ENCODE measurements at places on chromosomes 4 and X. TPM values are rescaled to one million over a fixed set of nuclear protein-coding genes. Genes with fewer than 3 reads are reported as not detected.

BEX5 gene
- 7.0 TPM for total RNA-seq

GUCY1A1 gene
- total RNA-seq = 1.9 TPM

C4orf50 gene
- total RNA-seq = 3.5 TPM

CSAG3 gene
- total RNA-seq = not detected

GRCh38 chr4:182240161-182241130 is 2.8 kb upstream of the TENM3 start:
- DNase-seq = no peak

Data from CD4-positive, CD25-positive, alpha-beta regulatory T cell (primary cell).